ENCODE measurements at places on chromosomes 5 and 9.

GRCh38 chr5:122404018-122404417 lies 92.0 kb downstream of the SNCAIP start:
- no peak for DNase-seq

DNA sequence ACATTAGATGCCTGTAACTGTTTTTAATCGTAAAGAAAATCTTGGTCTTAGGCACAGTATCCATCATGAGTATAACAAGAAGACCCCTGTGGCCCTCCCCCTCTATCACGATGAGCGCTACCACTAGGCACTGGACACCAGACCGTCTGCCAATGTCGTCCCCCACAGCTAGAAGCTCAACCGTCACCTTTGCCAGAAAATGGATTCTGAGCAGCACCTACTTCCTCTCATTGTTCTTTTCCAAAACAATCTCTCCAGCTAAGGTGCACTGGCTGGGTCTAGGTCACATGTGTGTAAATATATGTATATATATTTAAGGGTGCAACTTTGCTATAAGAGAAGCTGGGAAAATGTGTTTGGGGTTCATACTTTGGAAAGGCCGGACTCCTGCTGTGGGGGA lies 15.7 kb upstream of the SSBP2 start:
- no peak for DNase-seq

DNA sequence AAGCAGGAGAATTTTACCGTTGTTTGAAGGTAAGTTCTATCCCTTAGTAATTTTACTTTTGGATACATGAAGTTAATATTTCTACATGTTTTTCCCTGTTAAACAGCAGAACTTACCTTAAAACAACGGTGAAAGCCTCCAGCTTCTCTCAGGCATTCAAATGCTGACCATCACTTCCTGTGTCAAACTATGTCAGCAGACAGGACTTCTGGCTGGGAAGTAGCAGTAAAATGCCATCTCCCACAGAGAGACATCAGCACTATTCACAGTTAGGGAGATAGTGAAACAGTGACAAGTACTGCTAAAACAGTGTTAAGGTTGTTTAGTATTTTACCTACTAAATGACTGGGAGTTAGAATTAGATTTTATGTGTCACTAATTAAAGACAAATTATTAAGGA lies 34.2 kb upstream of the GOLGA1 start:
- DNase-seq: no peak

DNA sequence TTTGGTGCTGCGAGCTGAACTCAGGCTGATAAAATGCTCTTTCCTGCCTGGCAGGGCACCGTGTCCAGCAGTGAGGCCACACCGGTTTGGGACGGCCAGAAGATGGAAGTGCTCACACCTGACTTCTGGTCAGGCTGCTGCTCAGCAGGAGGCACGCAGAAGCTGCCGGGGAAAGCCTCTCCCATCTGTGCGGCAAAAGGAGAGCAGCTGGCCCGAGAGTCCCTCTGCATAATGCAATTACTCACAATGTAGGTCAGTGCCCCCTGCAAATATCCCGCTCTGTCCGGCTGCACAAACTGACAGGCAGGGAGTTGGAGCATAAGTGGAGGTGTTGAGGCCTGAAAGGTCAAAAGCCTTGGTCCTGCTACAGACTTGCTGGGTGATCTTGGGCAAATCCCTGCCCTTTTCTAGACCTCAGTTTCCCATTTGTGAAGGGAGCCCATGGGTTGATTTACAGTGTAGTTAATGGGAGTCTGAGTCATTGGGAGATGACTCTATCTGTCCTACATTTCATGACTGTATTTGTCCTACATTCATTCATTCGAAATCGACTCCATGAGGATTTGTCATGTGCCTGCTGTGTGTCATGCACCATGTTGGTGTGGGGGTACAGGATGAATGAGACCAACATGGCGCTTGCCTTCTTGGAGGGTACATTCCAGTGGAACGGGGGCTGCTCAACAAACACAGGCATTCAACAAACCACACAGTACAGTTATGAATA lies 61.8 kb upstream of the TBC1D2 start:
- DNase-seq: no peak

GRCh38 chr5:10521466-10522223 lies 42.2 kb upstream of the ANKRD33B start:
- no peak for DNase-seq

DNA sequence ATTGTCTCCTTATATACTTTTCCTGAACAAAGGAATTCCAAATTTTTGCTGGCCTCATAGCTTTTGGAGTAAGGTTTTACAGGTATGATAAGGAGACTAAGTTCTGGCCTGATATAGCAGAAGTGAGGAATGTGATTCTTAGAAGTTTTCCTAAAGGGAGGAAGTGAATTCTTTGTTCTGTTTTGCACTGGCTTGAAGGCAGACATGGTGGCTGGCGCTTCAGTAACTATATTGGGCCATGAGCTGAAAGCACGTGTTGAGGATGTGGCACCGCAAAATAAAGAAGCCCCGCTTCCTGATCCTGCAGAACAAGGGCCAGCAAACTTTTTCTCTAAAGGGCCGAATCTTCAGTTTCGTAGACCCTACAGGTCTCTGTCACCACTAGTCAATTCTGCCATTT lies 224.2 kb downstream of the SNX18 start:
- DNase-seq: no peak

DNA sequence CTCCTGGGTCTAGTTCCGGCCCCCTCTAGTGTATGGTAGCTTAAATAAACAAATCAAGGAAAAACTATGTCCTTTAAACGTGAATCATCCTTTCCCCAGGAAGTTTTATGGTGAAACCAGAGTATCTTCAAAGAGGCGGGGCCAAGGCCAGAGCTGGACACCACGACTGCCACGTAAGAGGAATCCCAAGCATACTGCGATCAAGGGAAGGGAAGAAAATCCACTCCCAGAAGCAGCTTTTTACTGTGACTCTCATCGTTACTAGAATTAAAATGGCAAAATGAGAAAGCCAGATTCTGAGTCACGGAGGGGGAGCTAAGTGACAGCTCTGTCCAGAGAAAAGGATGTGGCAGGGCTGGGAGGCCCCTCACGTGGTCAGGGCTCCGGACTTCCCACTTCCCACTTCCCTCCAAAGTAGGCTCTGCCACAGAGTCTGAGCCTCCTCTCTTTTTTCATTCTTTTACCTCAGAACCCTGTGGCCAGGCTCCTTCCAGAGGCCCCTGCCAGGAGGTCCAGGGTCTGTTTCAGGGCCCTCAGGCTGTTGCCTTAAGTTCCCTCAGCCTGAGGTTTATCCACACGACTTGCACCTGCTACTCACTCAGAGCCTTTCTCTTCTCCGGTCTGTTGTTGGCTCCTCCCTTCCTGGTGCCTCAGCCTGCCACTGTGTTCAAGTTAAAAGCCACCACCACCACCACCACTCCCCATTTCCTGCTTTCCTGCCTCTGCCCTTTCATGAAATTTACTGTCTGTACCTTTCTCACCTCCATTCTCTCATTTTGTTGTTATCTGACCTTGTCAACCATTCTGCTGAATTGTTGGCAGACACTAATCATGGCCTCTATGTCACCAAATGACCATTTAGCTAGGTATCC lies 1.4 kb upstream of the GLRX start:
- DNase-seq: peak; percentile 31

DNA sequence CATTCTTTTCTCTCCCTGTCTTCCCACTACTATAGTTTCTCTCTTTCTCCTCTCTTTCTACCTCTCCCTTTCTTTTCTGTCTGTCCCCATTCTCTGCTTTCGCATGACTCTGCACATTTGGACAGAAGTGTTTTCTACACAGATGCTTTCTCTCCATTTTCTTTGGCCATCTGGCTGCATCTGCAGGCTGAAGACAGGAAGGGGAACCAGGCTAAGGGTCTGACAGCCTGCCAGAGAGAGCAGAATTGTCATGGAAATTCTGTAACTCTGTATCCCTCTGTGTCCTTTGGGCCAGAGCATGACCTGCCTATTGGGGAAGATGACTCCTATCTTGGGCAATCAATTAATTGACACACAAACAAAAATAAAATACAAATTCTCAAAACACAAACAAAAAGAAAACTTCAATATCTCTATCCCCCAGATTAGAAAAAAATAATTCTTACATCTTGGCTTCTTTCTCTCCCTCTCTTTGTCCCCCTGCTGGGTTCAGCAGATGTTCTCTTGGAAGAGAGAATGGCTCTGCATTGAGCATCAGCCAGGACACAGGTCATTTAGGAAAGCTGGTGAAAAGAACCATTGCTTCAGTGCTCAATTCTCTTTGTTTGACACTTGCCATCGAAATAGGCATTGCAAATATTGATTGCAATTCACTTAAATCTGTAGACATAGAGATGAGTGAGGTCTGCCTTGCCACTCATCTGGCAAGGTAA lies 415.9 kb upstream of the KLF4 start:
- DNase-seq: no peak

- no peak for DNase-seq
Measured at GRCh38 chr5:137888466-137888862, 793 bp upstream of the PKD2L2 start.

DNA sequence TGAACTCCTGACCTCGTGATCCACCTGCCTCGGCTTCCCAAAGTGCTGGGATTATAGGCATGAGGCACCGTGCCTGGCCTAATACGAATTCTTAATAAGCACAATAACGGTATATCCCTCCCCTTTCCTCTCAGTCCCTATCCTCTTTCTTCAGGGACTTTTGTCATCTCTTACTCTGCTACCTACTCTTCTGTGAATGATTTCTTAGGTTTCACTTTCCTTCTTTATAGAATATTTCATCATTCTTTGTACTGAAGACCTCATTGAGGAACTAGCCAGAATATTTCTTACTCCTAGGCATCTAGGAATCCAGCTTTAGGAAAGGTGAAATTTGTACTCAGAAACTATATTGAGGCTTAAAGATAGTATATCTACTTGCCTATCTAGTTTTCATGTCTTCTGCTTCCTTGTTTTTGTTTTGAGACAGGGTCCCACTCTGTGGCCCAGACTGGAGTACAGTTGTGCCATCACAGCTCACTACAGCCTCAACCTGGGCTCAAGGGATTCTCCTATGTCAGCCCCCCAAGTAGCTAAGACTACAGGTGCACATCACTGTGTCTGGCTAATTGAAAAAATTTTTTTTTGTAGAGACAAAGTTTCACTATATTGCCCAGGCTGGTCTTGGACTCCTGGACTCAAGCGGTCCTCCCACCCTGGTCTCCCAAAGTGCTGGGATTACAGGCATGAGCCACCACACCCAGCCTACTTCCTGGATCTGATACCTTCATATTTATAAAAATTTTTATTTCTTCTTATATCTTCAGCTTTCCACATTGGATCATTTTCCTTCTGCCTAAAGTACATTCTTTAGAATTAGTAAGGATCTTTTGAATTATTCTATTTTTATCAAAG lies 69.7 kb downstream of the GPBP1 start:
- no peak for DNase-seq

DNA sequence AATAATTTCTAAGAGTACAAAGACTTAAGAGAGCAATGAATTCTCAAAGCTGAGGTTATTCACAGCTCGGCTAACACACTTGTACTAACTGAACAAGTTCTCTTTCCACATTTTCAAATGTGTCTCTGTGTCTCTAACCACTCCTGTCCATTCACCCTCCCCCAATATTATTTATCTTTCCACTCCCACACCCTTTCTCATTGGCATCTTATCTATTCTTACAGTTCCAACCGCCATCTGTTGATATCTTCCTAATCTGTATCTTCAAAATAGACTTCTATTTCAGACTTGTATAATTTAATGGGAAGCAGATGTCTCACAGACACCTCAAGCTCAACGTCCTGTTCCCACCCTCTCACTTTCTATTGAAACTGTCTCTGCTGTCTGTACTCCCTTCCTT lies 205.9 kb downstream of the ANXA1 start:
- no peak for DNase-seq

GRCh38 chr5:91910655-91911054 lies 527.5 kb upstream of the ARRDC3 start:
- no peak for DNase-seq

DNA sequence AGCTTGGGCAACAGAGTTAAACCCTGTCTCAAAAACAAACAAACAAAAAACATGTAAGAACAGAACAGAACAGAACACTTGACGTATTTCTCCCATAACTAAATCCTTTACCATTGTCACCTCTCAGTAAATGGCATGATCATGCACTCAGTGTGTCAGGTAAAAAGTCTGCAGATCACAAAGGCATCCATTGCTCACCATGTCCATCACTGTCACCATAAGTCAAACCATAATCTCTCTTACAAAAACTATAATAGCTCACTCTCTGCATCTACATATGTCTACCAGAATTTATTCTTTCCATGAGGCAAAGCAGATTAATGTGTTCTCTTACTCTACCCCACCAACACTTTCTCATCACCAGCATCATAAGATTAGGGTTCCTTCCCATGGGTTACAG lies 387.5 kb downstream of the CDH12 start:
- DNase-seq: no peak
